ENCODE measurements at places on chromosomes 5 and 9.

GRCh38 chr9:77575785-77576184 is 72.3 kb downstream of the GNA14 start:
- no peak overlapping the region for H3K4me3 ChIP-seq
- no peaks in the 10 kb centered on the region for H3K36me3 ChIP-seq

DNA sequence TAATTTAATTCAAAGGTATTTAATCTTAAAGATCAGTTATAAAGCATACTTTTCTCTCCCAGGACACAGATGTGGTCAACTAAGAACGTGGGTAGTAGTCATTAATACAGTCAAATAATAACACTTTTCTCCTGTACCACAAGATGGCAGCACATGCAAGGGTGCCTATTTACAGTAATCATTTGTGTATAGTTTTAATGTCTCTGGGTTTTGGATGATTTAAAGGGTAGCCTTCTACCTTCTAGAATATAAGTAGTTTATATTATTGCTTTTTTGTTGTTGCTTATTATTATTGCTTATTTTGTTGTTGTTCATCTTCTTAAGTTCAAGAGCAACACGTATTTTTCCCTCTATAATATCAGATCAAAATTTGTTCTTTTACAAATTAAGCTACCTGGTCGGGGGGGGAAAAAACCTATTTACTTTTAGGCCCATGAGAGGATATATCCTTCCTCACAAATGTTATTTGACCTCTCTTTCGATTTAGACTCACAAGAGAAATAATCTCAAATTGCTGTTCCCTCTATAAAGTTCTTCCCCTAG is 59.6 kb upstream of the SLC27A6 start:
- no peak overlapping the region for H3K27ac ChIP-seq
- H3K36me3 ChIP-seq: no peaks in the 10 kb centered on the region
- H3K4me3 ChIP-seq: no peak overlapping the region
- no peaks in the 10 kb centered on the region for H3K27me3 ChIP-seq
- no peaks in the 10 kb centered on the region for H3K4me1 ChIP-seq

- no peak overlapping the region for H3K27ac ChIP-seq
- no peaks in the 10 kb centered on the region for H3K27me3 ChIP-seq
- no peak overlapping the region for H3K4me3 ChIP-seq
- H3K36me3 ChIP-seq: no peaks in the 10 kb centered on the region
- DNase-seq: no peak
Observed at GRCh38 chr9:86516564-86516963, 162.4 kb upstream of the TUT7 start.

- no peaks in the 10 kb centered on the region for H3K4me1 ChIP-seq
- H3K27ac ChIP-seq: no peak overlapping the region
- no peaks in the 10 kb centered on the region for H3K36me3 ChIP-seq
- no peaks in the 10 kb centered on the region for H3K27me3 ChIP-seq
- H3K4me3 ChIP-seq: no peak overlapping the region
- DNase-seq: no peak
Observed at GRCh38 chr5:145347026-145347616, 488.0 kb downstream of the PRELID2 start.

GRCh38 chr5:8123559-8123958 is 254.6 kb downstream of the MTRR start:
- H3K36me3 ChIP-seq: no peaks in the 10 kb centered on the region
- H3K27me3 ChIP-seq: no peaks in the 10 kb centered on the region
- no peak overlapping the region for H3K4me3 ChIP-seq
- no peak for DNase-seq
- H3K27ac ChIP-seq: no peak overlapping the region
- H3K4me1 ChIP-seq: no peaks in the 10 kb centered on the region

DNA sequence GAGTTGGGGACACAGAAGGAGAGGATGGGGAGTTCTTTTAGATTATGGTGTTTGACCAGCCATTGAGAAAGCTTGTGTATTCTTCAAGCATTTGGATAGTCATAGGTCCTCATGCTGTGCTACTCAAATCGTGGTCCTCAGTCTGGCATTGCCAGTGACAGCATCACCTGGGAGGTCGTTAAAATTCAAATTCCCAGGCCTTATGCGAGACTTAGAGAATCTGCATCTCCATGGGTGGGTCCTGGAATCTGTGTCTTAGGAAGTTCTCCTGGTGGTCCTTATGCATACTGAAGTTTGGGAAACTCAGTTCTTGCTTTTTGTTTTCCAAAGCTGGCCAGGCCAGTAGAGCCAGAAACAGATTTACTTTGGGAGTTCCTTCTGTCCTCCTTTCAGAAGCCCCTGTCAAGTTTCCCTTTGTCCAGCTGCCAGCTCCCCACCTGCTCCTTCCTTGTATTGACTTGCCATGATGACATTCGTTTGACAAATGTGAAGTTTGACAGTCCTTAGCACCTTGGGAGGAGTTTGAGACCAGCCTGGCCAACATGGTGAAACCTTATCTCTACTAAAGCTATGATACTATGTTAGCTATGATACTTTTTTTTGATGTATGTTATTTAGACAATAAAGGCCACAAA is 95.6 kb downstream of the PALM2AKAP2 start:
- H3K27me3 ChIP-seq: no peaks in the 10 kb centered on the region
- H3K36me3 ChIP-seq: no peaks in the 10 kb centered on the region
- no peaks in the 10 kb centered on the region for H3K4me1 ChIP-seq
- H3K27ac ChIP-seq: no peak overlapping the region
- no peak for DNase-seq
- no peak overlapping the region for H3K4me3 ChIP-seq

GRCh38 chr5:31359839-31360238 is 166.4 kb downstream of the CDH6 start:
- DNase-seq: no peak
- no peaks in the 10 kb centered on the region for H3K4me1 ChIP-seq
- H3K36me3 ChIP-seq: no peaks in the 10 kb centered on the region
- H3K27me3 ChIP-seq: no peaks in the 10 kb centered on the region
- H3K27ac ChIP-seq: no peak overlapping the region

- H3K27me3 ChIP-seq: peaks cover 6% of the 10 kb centered on the region
- no peaks in the 10 kb centered on the region for H3K4me1 ChIP-seq
- H3K27ac ChIP-seq: no peak overlapping the region
- no peaks in the 10 kb centered on the region for H3K36me3 ChIP-seq
- H3K4me3 ChIP-seq: no peak overlapping the region
Observed at GRCh38 chr5:123451047-123451446, 27.8 kb upstream of the CEP120 start.

Measured in Panc1 (cell line).